Right renal cortex interstitium (tissue), 3 donors: ENCODE measurements at places on chromosomes 2 and 18. TPM values are rescaled to one million over a fixed set of nuclear protein-coding genes. Genes with fewer than 3 reads are reported as not detected.

- no peak for DNase-seq
Observed at GRCh38 chr2:12617366-12617765, 99.4 kb upstream of the TRIB2 start.

GRCh38 chr2:79005216-79005615, 20.3 kb upstream of the REG3G start:
- no peak for DNase-seq

- no peak for DNase-seq
Observed at GRCh38 chr2:36406296-36406695, 50.7 kb downstream of the CRIM1 start.

DNA sequence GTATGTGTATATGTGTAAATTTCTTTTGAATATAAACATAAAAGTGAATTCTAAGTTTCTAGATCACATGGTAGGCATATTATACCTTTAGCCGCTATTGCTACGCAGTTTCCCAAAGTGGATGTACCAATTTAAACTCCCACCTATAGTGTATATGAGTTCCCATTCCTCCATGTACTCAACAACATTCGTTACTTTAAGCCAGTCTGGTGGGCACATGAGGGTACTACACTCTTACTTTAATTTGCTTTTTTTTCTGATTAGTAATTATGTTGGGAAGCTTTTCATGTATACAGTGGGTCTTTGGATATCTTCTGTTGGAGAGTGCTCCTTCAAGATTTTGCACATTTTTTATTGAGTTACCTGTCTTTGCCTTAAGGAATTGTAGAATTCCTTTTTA, 683.8 kb downstream of the ERBB4 start:
- no peak for DNase-seq

DNA sequence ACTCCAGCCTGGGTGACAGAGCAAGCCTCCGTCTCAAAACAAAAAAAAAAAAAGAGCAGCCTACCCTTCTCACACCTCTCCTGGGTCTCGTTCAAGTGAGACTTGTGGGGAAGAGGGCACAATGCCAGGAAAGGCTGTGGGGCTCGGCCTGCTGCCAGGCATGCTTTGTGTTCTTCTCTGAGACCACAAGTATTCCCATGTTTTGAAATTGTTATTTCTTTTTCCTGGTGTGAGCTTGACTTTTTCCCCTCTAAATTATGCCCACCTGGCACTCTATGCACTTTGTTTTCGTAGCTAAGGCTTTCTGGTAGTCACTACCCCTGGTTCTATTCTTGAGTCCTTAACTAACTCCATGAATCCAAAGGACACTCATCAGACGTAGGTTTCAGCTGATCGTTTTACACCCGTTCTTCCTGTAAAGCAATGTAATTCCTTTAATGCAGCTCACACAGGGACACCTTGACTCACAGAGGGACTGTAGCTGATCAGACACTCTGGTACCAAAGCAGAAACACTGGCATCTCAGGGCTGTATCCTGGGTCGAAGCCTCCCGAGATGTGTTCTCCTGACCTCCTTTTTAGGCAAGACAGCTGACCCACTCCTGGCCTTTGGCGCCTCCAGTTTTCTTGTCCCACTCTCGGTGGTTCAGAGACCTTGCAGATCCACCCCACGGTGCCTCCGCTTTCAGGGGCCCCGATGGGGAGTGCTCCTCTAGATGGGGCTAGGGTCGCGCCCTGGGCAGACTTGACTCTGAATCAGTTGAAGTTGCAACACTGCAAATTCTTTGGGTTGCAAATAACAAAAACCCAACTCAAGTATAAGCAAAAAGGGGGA, 193.3 kb upstream of the AGAP1 start:
- no peak for DNase-seq

DNA sequence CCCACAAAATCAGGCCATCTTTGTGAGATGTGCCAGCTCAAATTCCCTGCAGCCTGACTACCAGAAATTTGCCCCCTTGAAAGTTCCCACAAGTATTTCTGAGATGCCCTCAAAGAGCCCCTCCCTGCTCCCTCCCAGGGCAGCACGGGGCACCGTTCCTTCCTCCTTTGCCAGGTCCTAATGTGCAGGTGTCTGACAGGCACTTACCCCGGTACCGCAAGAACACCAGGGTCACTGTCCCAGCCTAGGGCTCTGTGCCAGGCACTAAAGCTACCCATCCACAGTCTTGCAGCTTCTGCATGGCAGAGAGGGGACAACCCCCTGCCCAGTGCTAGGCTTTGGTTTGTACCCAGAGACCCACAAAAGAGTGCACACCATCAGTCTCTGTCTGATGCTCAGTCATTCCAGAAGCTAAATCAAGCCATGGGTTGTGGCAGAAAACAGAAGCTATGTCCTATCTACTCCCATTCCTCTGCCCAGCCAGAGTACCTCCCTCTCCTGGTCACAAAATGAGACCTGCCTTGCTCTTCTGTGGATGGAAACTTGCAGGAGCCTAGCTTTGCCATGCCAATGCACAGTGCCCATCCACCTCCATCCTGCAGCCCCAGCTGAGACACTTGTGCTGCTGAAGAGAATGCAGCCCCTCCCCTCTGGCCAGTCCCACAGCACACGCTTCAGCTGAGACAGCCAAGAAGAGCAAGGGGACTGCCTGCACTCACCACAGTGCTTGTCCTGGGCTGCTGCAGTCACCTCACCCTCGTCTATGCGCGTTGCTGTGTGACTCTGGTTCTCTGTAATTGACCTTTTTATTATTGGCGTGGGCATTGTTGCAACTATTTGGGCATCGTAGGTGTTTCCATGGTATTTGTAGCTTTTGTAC, 48.7 kb downstream of the INPP5D start:
- DNase-seq = no peak

DNA sequence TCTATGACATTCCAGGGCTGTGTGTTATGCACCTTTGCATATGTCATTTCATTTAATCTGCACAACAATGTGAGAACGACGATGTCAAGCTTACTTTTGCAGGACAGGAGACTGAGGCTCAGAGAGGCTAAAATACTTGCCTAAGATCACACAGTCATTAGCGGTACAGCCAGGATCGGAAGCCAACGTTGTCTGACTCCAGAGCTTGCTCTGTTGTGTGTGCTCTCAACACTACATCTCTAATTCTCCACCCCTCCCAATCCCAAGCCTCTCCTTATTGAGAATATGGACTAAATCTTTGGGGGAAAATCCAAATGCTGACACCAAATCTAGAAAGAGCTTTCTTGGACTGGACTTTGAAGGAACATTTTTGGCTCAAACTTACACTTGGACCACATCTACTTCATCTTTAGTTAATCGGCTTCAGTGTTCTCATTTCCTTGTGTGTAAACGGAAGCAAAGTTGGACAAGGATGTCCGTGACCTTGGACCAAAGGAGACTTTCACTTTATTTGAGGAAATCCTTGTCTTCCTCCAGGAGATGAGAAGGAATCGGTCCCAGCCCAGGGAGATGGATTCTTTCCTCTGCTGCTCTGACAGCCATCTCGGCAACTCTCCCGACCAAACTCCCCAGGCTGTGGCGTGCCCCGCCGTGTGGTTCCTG, 242.4 kb downstream of the LPIN1 start:
- DNase-seq = no peak

DNA sequence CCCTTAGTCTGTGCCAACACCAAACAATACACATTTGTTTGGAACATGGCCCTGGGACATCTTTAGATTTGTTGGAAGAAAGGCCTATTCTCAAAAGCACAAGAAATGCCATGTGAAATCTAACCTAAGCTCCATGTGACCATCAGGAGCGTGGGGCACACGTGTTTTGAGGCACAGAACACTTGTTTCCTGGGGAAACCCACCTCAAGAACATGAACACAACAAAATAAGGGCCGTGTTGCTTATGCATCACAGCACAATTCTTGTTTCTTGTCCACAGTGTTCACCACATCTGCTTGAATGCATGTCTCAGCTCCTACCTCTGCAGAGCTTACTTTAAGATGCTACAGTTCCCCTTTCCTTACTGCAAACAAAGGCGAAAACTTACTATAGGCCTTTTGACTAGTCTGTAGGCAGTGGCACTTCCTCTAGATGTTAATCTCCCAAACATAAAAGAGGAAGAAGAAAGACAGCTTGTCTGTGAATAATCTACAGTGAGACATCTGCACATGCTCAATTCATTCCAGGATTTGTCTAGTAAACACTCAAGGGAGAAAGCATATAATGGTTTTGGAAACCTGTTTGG, 165.0 kb downstream of the ANKRD44 start:
- DNase-seq = no peak

- no peak for DNase-seq
Observed at GRCh38 chr2:19878268-19879046, 23.3 kb downstream of the TTC32 start.

GRCh38 chr18:29087616-29088246, 910.8 kb upstream of the CDH2 start:
- DNase-seq = no peak

Gene ALPP
- not detected for polyA plus RNA-seq

Gene HOXD12
- 0.42 TPM for polyA plus RNA-seq

Gene SLC8A1
- polyA plus RNA-seq = 71.1 TPM

Gene MTERF4
- polyA plus RNA-seq = 64.1 TPM
